ENCODE measurements at places on chromosomes 16 and 17.

- DNase-seq = no peak
Observed at GRCh38 chr16:89135971-89136765, 35.4 kb upstream of the CDH15 start.

- DNase-seq = no peak
Observed at GRCh38 chr17:27588354-27588753, 42.6 kb upstream of the LGALS9 start.

- DNase-seq = no peak
Observed at GRCh38 chr16:57240851-57241250, 4.2 kb upstream of the ARL2BP start.

- DNase-seq = no peak
Observed at GRCh38 chr17:5695480-5695879, 111.2 kb upstream of the NLRP1 start.

DNA sequence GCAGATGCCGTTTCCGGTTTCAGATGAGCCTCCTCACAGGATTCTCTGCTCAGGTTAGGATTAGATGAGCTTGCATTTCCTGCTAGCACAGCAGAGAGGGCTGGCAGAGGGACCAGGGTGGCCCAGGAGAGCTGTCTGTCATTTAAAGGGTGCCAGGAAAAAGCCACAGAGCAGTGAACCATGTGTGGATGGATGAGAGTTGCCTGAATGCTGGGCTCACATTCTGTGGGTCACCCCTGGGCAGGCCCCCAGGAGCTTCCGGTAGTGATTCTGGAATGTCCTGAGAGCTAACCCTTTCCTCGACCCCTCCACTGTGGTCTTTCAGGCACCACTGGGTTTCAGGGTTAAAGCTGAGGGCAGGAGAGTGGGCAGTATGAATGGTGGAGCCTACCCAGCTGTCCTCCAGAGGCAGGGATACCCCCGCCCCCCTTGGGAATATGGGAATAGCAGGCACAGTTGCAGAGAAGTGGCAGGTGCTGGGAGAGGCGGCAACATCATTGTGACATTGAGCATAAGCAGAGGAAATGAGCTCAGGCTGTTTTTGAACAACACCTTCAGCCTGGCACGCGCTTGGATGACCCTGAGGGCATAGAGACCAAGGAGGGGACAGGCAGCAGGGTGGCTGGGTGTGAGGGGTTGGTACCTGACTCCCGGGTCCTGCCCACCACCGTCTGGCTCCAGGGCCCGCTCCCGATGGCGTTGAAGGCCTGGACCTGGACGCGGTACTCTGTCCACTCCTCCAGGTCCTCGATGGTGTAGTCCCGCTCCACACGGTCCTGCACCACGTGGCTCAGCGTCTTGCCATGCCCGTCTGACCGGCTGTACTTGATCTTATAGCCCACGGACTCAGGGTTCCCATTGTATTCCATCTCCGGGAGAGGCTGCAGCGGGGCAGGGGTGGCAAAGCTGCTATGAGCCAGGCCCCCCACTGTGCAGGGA lies 83.0 kb upstream of the CDC42EP4 start:
- DNase-seq = no peak

- no peak for DNase-seq
Observed at GRCh38 chr17:68732301-68732749, 131.2 kb upstream of the FAM20A start.

DNA sequence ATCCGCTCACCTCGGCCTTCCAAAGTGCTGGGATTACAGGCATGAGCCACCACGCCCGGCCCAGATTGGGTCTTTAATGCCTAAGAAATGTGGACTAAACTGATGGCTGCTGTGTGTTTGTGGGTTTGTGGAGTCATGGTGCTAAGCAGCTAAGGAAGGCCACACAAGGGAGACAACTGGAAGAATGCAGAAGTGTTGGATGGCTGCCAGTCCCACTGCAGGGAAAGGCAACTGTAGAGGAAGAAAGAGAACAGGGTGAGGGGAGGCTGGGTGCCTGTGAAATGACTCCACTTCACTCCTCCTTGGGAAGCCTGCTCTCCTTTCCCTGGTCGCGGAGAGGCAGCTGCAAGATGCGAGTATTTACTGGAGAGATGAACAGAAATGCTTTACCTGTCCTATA lies 23.5 kb upstream of the SIAH1 start:
- no peak for DNase-seq

- no peak for DNase-seq
Observed at GRCh38 chr17:59719526-59719925, 12.1 kb downstream of the VMP1 start.

GRCh38 chr16:88497561-88498462 lies 44.7 kb downstream of the ZFPM1 start:
- no peak for DNase-seq

DNA sequence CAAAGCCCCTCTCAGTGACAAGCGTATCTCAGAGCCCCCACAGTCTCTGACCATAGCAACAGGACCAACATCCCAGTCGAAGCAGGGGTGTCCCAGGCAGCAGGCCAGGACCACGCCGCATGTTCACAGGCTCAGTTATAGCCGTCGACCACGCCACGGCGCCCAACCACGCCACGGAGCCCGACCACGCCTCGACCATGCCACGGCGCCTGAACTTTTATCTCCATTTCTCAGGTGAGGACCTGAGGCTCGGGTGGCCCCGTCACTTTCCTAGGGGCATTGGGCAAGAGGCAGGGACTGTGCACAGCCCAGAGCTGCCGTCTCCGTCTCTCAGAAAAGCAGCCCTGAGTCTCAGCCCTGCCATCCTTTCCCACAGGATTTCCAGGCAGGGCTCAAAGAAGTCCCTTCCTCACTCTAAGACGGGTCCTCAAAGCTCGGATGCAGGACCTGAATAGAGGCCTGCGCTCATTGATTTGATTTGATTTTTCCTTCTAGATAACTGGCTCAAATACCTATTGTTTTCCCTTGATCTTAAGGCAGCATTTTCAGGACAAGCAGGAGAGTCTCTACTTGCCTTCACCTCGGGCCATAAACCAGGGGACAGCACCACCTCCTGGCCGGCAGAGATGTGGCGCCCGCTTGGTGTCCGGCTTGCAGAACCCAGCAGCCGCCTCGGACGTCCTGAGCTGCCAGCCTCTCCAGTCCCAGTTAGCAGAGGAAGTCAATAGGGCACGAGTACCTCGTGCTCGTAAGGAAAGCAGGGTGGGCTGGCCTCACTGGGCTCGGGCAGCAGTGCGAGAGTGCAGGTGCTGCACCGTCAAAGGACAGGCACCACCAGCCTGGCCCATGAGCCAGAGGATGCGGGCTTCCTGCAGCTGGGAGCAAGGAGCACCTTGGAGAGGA lies 38.8 kb downstream of the C16orf95 start:
- DNase-seq = peak; percentile 8

DNA sequence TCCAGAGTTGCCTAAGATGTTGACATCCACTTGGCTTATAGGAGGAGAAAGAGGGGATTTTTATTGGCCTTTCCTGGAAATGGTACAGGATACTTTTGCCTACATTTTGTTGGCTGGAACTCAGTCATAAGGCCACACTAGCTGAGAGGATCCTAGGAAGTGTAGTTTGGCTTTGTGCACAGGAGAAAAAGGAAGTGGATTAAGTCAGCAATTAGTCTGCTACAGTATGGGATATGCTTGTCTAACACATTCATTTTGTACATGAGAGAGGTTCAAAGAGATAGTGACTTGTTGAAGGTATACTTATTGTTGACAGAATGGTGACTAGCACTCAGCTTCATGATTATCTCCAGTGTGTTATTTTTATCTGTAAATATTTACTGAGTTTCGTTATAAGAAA lies 10.3 kb downstream of the UTP18 start:
- DNase-seq = no peak

DNA sequence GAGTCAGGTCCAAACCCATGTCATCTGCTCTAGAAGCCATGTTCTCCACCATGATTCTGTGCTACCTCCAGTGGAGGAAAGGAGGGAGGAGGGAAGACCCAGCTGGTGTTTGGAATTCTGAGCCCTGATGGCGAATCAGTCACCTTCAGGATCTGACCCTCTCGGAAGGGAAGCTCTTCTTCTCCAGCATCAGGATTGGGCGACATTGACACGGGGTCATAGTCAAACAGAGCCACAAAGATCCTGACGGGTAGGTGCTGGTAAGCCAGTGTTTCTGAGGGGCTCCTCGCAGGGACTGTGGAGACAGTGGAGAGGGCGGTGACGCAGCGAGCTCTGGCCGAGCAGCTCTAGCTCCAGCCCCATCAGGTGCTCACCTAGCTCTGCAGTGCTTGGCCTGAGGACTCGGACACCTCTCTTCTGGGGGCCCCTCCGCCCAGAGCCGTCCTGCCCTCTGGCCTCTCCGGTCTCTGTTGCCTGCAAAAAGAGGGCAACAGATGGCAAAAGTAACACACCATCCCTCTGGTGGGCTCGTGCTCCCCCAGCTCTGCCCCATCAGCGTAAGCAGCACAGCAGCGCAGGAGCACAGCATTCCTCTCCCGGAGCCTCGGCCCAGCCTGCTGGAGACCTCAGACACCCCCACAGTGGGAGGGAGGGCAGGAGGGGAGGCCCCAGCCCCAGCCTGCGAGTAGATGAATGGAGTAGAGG lies 21.0 kb downstream of the TSPOAP1 start:
- DNase-seq = no peak

DNA sequence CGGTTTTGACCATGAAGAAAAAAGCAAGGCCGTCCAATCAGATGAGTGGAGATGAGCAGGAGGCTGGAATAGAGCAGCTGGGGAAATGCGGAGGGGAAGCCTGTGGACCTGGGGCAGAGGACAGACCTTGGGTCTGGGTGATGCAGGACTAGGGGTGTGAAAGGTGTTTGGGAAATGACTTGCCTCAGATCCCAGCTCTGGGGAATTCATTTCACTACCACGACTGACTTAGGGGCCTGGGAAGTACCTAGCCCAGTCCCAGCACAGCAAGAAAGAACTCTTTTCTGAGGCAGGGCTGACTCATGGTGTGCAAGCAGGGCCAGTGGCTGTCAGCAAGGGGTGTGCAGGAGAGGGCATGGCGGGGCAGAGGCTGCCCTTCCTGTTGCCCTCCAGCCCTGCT lies 14.8 kb downstream of the DNAI2 start:
- DNase-seq = no peak

DNA sequence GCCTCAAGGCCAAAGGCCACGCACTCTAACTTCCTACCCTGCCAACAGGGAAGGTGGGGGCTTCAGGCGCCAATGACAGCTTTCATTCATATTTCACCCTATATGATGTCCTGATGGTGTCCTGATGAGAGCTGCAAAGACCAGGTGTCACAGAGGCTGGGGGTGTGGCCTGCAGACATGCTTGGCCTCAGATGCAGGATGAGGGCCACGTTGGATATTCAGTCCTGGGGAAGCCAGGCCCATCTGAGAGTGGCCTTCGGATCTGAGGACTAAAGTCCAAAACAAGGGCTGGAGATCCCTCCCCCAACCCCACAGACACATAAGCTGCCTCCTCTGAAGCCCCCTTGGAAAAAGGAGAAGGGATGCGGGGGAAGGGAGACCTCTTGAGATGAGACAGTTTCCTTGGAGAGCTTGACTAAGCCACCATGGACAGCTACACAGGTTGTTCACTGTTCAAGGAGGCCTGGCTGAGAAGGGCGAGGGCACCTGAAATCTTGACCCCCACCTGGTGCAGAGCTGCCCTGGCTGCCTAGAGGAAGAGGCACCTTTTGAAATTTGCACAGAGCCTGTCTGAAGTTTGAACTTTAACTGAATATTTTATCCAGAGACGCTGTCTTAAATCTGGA lies 24.3 kb upstream of the GSG1L start:
- no peak for DNase-seq

GRCh38 chr17:62787366-62787765 lies 20.7 kb downstream of the MARCHF10 start:
- no peak for DNase-seq

DNA sequence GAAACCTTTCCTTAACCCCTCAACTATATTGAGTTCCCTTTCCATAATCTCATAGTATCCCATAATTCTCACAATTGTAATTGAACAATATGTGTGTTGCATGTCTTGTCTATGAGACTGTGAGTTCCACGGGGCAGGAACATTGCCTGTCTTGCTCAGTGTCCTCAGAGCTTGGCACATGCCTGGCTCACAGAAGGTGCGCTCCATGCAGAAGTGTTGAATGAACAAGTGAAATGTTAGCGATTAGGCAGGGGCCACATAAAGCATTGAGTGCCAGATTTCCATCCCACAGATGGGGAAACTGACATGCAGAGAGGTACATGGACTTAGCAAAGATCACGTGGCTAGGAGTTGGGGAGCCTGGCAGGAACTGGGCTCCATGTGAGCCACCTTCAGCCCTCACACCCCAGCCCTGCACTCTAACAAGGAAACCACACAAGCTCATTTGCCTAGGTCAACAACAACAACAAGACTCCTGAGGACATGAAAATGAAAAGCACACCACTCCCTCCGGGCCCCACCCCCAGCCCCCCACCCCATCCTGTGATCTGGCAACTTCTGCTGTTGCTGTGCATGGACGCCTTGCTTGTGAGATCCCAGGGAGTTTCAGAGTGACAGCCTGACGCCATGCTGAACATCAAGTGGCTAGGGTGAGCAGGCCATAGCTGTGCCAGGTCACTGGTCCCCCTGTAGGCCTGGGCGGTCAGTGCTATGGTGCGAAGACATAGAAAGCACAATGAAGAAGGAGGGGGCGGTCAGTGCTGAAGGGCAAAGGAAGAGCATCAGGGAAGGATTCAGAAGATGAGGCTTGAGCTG lies 5.0 kb downstream of the PIK3R5 start:
- peak; percentile 54 for DNase-seq

GRCh38 chr17:16486373-16487250 lies 5.4 kb downstream of the LRRC75A start:
- no peak for DNase-seq

- no peak for DNase-seq
Observed at GRCh38 chr16:4384509-4384942, 12.9 kb downstream of the VASN start.

- DNase-seq = no peak
Observed at GRCh38 chr17:80101946-80102663, 724 bp downstream of the GAA start.

GRCh38 chr16:87635541-87636049 lies 33.3 kb downstream of the JPH3 start:
- peak; percentile 64 for DNase-seq

- no peak for DNase-seq
Observed at GRCh38 chr17:74045608-74046280, 157.7 kb upstream of the RPL38 start.

- no peak for DNase-seq
Observed at GRCh38 chr16:74463888-74464287, 42.6 kb upstream of the CLEC18B start.

GRCh38 chr17:77597418-77598240 lies 360.9 kb upstream of the TNRC6C start:
- no peak for DNase-seq

- no peak for DNase-seq
Observed at GRCh38 chr17:61009663-61010062, 332.0 kb downstream of the BCAS3 start.

GRCh38 chr16:19174478-19174877 lies 6.4 kb downstream of the SYT17 start:
- DNase-seq = no peak

DNA sequence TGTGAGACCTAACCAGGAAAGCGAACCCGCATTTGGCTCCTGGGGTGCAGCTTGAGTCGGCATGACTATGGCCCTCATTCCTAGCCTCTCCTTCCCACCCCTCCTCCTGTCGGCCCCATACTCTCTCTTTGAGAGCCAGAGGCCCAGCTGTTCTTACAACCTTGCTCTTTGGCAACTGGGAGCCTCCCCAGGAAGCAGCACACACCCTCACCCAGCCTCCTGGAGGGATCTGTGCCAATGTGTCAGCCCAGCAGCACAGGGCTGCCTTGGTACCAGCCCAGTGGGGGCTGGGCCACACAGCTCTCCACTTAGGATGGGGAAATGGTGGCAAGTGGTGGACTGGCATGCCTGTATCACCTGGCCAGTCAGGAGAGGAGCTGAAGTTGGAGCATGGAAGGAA lies 70.3 kb upstream of the LGALS9 start:
- DNase-seq = no peak

- DNase-seq = no peak
Observed at GRCh38 chr16:24723663-24724062, 5.8 kb upstream of the TNRC6A start.
